Suppressor macrophage treated with lipopolysaccharide for 1 hour (primary cell): ENCODE measurements at places on chromosomes 6 and 20.

GRCh38 chr6:40852779-40853373, 186.1 kb downstream of the UNC5CL start:
- peak; percentile 70 for DNase-seq

DNA sequence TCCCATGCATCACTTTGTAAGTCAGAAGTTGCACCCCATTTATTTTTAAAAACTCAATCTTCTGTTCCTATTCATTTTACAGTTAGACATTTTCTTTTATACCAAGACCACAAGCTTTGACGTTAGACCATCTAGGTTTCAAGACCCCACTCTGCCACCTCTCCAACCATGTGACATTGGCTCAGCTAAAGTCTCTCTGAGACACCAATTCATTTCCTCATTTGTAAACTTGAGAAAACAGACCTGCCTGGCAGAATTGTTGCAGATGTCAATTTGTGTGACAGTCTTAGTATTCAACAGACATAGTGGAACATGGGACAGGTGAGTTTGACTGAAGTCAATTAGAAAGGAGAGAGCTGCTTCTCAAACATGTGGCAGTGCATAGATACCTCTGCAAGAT, 55.6 kb upstream of the CSE1L start:
- no peak for DNase-seq

DNA sequence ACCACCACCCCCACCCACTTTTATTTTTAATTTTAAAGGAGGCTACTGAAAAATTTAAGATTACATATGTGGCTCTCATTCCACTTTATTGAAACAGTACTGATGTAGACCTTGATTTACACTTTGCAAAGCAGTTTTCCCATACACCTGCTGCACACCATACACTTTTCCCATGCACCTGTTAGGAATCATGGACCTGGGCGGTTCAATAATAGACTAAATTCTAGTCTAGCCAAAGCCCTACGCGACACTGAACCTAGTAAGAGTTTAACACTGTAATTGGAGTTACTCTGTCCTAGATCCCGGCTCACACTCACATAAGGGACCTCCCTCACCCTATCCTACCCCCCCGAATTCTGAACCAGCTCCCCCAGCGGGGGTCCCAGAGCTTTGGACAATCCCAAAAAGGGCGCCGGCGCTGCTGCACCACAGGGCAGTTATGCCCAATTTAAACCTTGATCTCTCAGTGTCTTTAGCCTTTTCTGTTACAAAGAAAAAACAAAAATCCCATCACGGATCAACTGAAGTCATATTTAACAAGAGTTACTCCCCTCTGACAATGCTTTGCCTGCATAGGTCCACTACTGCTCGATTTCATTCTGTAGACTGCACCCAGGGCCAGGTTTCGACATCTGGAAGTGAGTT, 2.4 kb upstream of the GCLC start:
- DNase-seq = no peak

DNA sequence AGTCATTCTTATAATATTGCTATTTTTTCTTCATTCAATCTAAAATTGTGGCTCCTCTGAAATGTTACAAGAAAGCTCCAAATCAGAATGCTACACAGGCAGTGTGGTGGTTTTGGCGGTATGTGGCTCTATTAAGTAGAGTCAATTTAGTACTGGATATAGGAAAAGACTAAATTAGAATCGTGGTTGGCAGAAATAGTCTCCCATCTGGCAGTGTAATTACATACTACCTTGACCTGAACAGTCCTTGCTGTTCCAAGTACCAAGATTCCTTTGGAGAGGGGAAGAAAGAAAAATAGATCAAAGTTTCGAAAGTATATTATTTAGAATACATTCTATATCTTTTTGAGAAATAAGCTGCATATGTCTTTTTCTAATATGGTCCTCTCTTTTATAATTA, 78.2 kb downstream of the C6orf118 start:
- no peak for DNase-seq

DNA sequence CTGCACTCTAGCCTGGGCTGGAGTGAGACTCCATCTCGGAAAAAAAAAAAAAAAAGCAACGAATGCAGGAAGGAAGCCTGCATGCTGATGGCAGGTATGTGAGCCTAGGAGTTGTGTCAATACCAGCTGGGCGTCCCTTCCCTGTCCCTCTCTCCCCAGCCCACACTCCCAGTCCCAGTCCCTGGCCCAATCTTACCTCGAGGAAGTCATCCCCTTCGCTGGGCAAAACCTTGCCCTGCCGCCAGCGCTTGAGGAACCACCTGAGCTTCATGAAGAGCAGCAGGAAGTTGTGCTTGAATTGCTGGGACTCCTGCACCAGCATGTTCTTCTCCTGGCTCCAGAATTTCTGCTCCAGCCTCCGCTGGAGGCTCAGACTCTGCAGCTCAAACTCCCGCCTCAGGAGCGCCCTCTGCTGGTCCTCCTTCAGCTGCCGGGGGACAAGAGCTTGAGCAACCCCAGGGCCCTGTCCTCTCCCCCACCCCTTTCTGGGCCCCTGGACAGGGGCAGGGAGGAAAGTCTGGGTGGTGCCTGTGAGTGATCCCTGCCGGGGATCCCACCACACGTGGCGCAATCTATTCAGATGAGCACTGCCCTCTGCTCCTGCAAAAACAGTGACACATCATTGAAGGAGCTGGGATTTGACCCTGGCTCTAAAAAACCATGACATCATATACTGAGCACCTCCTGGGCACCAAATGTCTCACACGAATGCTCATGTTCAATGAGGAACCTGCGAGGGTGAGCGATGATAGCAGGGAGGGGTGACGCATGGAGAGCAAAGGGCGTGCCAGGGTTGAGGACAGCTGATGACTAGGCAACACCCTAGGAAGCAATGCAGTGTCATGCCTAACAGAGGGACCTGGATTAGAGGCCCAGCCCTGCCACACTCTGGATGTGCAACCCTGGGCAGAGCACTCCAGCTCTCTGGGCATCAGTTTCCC, 35.0 kb upstream of the DSN1 start:
- peak; percentile 98 for DNase-seq

DNA sequence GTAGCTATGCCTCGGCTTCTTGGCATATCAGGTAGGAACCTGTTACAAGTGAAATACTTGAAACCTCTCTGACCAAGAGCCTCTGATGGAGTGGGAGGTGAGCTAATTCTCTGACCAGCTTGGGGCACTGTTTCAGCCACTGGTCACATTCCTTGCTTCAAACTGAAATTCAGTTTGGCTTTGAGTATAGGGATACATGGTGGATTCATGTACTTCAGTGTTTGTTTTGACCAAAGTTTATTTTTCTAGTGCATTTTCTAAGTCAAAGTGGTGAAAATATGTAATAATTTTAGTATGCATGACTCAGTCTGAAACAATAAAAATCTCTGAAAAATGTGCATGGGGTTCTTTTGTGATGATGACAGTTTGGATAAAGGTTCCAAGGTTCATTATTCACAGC, 18.6 kb downstream of the TTPAL start:
- DNase-seq = no peak

- peak; percentile 45 for DNase-seq
These were observed 230.9 kb upstream of the DTNBP1 start for GRCh38 chr6:15893556-15894253.

GRCh38 chr6:157868835-157869234, 45.8 kb downstream of the SNX9 start:
- DNase-seq = no peak

GRCh38 chr6:131741688-131742393, 31.0 kb upstream of the CTAGE9 start:
- DNase-seq = no peak

- no peak for DNase-seq
These were observed 223.5 kb downstream of the MEI4 start for GRCh38 chr6:77876300-77876699.
